Activated CD8-positive, alpha-beta memory T cell treated with anti-CD3 and anti-CD28 coated beads for 1 hour (primary cell): ENCODE measurements at places on chromosomes 2 and 18.

- DNase-seq = no peak
Observed at GRCh38 chr18:58512648-58513588, 116.0 kb downstream of the ALPK2 start.

DNA sequence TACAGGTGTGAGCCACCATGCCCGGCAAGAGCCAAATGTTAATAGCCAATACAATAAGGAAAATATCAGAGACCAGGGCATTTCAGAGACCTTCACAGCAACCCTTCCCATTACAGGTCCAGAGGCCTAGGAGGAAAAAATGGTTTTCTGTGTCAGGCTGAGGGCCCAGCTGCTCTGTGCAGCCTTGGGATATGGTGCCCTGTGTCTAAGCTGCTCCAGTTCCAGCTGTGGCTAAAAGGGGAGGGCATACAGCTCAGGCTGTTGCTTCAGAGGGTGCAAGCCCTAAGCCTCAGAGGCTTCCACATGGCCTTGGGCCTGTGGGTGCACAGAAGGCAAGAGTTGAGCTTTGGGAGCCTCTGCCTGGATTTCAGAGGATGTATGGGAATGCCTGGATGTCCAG, 20.1 kb upstream of the CCDC195 start:
- no peak for DNase-seq

DNA sequence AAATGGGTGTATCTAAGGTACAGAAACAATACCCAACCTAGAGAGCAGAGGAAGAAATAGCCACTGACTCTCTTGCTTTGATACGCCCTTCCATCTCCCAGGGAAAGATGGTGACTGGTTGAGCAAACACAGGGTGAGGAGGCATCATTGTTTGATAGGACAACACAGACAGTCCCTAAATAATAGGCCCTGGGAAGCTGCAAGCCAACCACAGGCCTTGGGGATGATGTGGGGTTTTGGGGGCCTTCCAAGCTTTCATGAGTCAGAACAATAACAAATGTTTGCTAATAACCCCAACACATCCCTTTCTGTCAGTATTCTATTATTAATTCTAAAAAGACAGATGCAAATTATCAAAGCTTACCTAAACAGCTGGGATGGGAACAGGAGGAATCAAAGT, 9.8 kb downstream of the LGALSL start:
- DNase-seq = no peak

DNA sequence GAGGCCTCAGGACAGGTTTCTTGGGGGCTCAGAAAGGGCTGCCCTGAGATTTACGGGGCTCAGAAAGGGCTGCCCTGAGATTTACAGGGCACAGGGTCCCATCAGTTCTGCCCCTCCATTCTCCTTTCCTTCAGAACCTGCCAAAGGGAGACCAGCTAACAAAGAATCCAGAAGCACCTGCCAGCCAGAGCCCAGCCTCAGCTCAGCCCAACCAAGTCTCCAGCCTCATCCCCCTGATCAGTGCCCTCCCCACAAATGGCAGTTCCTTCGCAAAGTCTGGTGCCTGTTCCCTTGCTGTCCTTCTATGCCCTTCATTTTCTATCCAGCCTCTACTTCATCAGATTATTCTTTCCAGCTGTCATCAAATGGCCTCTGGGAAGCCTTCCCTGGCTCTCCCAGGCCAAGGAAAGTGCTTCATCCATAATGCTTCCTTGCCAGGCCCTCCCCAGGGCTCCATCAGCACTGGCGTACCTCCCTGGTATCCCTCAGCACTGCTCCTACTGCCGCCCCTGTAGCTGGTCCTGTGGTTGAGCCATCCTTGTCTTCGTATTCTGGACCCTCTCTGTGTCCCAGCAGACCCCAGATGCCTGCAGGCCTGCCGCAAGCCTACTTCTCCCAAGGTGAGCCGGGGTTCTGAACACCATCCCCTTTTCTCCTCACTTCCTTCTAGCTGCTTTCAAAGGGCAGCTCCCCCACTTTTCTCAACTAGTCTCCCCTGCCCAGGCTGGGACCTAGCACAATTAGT, 96.2 kb upstream of the EPAS1 start:
- DNase-seq = no peak

DNA sequence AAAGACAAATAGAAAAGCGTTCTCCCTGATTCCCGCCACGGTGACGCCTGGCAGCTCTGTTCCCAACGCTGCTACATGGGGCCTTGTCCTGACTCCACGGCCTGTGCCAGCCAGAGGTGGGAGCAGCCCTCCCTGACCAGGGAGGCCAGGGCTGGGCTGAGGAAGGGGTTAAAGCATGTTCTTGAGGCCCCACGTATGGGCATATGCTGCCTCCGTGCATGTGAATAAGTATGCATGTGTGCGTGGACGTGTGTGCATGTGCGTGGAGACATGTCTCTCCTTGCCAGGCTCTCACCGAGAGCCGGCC, 1.6 kb upstream of the SNED1 start:
- no peak for DNase-seq

DNA sequence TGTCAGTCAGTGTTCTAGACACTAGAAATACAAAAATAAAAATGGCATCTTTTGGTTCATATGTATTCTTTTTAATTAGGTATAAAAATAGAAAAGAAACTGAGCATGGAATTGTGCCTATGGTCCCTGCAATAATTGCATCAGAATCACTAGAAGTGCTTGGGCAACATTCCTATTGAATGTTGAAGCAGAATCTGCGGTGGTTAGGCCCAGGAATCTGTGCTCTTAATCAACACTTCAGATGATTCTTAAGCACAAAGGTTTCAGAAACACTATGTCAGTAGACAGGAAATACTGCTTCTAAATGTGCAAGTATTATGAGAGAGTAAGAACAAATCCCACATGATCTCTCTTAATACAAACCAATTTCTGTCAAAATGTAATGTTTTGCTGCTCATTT, 20.3 kb upstream of the RBBP8 start:
- DNase-seq = no peak

- DNase-seq = no peak
Observed at GRCh38 chr2:134320930-134321329, 67.1 kb downstream of the MGAT5 start.

DNA sequence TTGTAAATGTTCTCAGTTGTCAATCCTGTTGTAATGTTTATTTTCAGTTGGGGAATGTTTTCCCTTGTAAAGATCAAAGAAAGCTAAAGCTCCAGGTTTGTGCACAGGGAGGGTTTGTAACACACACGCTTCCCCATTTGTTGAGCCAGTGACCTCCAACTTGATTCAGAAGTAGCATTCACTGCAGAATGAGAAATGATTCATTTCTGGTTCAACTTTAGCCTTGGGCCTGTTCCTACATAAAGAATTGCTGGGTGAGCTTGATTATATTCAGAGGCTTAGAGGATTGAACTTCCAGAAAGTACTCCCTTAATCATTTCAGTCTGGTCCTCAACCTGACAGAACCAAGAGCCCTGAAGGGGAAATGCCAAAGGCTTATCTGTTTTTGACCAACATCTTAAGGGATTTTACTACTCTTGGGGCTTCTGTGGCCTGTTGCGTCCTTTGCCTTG, 70.6 kb upstream of the CAVIN2 start:
- no peak for DNase-seq

DNA sequence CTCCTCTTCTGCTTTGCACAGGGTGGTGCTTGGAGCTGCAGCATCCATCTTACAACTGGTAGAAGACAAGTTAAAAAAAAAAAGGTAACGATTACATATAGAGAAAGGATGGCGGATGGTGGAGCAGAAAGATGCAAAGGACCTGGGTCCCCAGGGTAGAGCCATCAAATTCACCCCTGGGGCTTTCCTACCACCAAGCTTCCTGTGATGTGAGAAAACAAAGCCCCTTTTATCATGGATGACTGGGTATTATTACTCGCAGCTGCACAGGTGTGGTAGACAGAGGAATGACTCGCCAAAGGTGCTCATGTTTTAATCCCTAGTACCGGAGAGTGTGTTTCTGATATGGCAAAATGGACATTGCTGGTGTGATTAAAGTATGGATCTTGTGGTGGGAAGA, 1.3 kb upstream of the ACOXL start:
- no peak for DNase-seq

DNA sequence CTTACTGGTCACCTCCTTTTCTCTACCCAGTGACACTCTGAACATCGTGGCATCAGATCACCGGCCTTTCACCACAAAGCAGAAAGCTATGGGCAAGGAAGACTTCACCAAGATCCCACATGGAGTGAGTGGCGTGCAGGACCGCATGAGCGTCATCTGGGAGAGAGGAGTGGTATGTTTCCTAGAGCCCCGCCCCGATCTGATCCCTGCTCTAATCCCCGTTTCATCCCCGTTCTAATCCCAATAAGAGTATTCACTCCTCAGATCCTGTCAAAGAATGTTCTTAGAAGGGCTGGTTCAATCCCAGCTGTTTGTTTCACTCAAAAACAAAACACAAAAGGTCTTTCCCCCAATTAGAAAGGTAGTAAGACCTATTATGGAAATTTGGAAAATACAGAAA, 30.4 kb upstream of the MAPRE3 start:
- no peak for DNase-seq

GRCh38 chr2:179796213-179797007, 65.0 kb downstream of the ZNF385B start:
- no peak for DNase-seq

DNA sequence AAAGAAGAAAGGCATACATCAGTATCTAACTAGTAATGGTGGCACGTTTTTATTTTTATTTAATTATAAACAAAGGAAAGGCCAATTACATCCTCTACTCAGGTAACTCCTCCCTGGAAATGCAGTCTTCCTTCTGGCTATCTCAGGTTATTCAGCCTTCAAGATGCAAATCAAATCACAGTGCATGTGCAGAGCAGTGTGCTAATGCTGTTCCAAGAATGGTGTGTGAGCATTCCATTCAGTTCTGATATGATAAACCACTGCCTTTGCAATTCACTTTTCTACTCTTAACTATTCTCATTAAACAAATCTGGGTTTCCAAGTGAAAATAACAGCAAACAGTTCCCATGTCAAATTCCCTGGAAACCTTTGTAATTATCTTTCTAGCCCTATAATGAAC, 38.4 kb downstream of the SEPTIN10 start:
- no peak for DNase-seq

DNA sequence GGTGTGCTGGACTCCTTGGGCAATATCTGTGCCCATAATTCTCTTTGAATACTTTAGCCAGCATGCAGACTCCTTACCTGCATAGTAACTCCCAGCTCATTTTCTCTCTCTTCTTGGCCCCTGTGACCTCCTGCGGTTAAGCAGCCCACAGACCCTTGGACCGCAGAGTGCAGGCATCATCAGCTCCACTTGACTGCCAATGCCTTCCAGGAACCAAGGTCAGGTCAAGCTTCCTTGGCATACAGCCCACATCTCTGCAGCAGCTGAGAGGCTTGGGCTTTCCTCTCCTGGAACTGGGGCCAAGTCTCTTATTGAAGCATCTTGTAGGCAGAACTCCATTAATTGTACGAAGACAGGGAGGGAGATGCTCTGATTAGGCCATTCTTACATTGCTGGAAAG, 130.1 kb upstream of the PIEZO2 start:
- no peak for DNase-seq

- no peak for DNase-seq
Observed at GRCh38 chr2:179129574-179130238, 79.8 kb upstream of the CCDC141 start.

DNA sequence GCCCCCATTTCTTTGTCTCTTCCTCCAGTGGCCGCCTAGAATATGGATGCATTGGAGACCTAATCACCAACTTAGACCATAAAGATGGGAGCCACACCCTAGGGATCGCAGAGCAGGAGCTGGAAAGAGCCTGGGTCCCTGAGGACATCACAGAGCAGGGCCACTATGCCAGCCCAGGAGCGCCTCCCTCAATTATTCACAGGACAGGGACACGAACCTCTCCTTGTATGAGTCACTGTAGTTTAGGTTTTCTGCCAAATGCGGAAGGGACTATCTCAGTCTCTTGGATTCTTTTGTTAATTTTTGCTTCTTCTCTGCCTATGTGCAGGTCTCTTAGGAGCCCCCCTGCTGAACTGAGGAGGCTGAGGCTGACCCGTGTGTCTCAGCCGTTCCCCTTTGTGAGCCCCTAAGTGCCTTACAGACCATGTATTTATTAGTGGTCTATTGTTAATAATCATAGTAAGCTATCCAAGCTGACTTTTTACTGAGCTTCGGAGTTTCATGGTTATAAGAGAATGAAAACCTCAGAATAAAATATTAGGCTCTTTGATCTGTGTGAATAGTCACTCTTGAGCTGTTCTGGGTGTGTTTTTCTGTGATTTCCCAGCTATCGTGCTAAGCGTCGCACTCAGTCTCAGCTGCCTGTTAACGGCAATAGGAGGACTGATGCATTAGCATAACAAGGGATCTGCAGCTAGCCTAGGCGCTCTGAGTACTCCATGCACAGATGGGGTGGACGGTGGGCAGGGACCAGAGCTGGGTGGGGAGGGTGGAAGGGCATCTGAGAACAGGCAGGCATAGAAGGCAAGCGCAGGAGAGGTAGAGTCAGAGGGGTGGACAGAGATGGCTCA, 12.7 kb upstream of the PTPN4 start:
- no peak for DNase-seq

DNA sequence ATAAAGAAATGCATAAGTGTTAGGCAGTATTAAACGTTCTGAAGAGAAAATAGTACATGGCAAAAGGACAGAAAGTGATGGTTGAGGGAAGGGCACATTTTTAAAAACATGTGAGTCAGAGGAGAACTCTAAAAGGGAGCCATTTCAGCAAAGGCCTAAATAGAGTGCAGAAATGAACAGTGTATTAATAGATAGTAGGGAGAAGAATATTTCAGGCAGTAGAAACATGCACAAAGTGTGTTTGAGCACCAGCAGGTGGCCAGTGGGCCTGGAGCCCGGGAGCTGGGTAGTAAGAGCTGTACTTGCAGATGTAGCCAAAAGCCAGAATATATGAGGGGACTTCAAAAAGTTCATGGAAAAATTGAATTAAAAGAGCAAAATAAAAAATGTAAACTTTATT, 288.1 kb upstream of the FIGN start:
- DNase-seq = no peak

GRCh38 chr2:238434846-238435751, 8.4 kb downstream of the ASB1 start:
- DNase-seq = no peak

DNA sequence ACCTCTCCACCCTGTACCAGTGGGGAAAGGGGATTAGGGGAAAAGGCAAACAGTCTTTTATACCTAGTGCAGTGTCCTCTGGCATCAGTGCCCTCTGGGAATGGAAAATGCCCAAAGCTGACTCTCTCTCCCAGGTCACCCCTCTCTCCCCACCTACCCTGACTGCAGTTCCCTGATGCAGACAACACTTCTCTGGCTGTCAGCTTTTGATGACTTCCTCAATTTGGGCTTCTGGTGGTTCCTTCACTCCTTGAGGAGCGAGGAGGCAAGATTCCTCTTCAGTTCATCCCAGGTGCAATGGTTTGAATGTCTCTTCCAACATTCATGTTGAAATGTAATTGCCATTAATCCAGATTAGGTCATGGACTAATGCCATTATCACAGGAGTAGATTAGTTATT, 19.7 kb upstream of the PPM1B start:
- DNase-seq = no peak

GRCh38 chr2:200119236-200119635, 163.9 kb downstream of the MAIP1 start:
- DNase-seq = no peak

GRCh38 chr18:77147418-77147852, 14.9 kb upstream of the MBP start:
- no peak for DNase-seq

- no peak for DNase-seq
Observed at GRCh38 chr2:206531996-206532543, 88.7 kb downstream of the ADAM23 start.
